ENCODE measurements at places on chromosomes 12 and 14. TPM values are rescaled to one million over a fixed set of nuclear protein-coding genes. Genes with fewer than 3 reads are reported as not detected.

DNA sequence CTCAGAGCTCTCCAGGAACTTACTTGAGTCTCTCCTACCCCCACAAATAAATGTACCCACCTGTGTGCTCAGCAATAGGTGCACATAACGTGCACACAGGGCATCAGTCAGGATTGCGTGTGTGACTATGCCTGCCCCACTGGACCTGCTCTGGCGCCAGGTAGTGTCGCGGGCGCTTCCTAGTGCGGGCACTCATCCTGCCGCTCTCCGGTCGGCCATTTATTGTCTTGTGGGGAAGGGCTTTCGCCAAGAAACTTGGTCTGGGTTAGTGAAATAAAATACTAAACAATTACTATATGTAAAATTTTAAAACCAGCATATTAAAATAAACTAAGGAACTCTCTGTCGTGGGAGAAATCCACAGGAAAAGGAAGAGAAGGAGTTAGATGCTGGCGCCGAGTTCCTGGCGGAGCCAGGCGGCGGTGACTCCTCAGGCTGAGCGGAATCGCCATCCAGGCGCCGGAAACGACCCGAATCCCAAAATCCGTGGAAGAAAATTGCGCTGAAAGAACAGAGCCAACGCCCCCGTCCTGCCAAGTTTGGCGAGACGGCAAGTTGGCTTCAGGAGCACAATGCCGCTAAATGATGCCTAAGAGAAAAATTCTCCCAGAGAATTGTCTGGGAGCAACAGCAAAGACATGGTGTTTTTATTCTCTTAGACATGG lies 7.9 kb upstream of the HOXC13 start:
- H3K4me1 ChIP-seq: no peaks in the 10 kb centered on the region
- no peaks in the 10 kb centered on the region for H3K36me3 ChIP-seq
- no peak for DNase-seq
- peaks cover 67% of the 10 kb centered on the region for H3K27me3 ChIP-seq
- no peak overlapping the region for H3K27ac ChIP-seq

DNA sequence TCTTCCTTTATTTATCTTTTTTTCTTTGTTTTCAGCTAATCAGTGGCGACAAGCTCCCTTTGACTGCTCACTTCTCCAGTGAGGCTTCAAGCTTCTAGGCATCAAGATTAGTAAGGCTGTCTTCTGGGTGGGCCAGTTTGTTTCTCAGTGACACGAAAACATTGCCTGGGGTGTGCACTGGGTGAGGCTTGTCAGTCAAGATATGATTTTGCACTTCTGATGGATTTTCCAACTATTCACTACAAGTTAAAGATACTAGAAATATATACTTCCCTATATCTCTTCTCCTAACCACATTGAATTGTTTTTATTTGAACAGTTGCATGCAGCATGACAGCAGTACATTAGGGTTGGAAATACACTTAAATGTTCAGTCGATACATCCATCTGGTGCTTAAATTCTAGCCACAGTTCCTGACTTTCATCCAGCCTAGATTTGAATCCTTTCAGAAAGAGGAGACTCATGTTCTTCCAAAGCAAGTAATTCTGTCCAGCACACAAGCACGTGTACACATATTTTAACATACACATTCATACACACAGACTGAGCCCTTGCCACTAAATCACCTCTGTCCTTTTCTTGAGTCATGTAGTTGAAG lies 275.6 kb upstream of the NOVA1 start:
- no peaks in the 10 kb centered on the region for H3K36me3 ChIP-seq
- H3K4me3 ChIP-seq: no peak overlapping the region
- no peak overlapping the region for H3K27ac ChIP-seq
- peaks cover 4% of the 10 kb centered on the region for H3K4me1 ChIP-seq
- peaks cover 53% of the 10 kb centered on the region for H3K27me3 ChIP-seq
- no peak for DNase-seq

DNA sequence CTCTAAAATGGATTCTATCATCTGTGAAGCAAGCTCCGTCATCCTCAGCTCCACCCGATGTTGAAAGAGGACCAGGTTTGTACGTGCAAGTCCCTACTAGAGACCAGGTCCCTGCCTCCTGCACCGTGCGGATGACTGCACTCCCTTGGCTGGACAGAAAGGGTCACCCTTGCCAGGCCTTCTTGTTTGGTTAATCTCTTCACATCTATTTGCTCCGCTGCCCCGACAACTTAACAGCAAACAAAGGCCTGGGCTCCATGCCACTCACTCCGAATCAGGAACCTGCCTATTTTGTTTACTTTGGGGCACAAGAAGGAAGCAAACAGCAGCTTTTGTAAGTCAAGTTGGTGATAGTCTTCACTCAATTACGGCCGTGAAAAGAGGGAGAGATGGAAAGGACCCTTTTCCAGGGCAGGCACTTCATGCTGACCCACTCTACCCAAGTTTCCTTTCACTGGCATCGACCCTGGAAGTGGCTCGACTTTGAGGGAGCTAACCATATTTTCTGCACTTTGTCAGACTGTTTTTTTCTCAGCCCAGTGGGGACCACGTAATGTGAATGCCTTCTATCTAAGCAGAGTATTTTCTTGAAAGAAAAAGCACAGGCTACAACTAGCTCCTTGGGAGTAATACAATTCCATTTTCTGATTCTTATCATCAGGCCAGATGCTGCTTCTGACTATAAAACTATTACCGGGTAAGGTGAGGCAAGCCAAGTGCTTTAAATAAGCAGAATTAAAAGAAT lies 202.6 kb downstream of the FOXN3 start:
- no peak overlapping the region for H3K4me3 ChIP-seq
- no peaks in the 10 kb centered on the region for H3K27me3 ChIP-seq
- no peak overlapping the region for H3K27ac ChIP-seq

The NTS gene
- not detected for total RNA-seq

The TSPAN11 gene
- total RNA-seq: not detected

DNA sequence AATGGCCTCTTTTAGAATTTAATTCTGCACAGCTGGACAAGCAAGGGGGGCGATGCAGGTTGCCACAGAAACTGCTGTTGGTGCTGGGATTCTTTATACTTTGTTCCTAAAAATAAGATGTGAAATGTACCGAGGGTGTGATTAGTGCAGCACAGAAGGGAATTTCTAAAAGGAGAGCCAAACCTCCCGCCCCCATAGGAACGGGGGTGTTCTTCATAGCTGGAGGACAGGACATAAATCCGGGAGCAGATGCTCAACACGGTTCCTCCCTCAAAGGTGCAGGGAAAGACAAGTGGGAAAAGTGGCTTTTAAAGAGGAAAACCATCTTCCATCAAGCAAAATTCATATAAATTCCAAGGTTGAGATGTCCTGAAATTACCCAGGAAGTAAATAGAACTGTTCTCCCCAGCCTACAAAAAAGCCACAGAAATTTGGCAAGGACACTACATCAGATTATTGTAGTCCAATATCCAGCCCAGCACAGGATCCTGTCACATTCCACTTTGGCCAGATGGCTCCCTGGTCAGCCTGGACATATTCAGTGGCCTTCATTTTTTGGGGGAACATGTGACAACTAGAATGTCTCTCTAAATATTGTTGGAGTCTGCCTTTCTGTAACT lies 51.4 kb upstream of the TMX1 start:
- no peak overlapping the region for H3K27ac ChIP-seq
- no peak overlapping the region for H3K4me3 ChIP-seq
- DNase-seq: no peak
- no peaks in the 10 kb centered on the region for H3K4me1 ChIP-seq
- H3K27me3 ChIP-seq: no peaks in the 10 kb centered on the region
- no peaks in the 10 kb centered on the region for H3K36me3 ChIP-seq

DNA sequence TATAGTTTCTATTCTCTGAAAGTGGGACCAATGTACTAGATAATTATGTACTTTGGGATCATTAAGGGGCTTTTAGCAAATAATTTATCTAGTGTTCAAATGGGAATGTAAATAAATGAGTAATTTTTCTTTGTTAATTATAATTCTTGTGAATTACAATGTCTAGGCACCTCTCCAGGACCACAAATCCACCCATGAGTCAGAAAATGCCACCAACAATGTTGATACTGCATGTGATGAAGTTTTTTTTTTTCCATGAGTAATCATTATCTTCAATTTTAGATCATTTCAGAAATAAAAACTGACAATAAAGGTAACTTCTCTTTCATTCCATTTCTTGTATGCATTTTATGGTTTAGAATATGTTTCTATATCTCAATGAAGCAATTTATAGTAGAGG lies 470.3 kb downstream of the VRK1 start:
- no peaks in the 10 kb centered on the region for H3K36me3 ChIP-seq
- H3K4me1 ChIP-seq: peaks cover 21% of the 10 kb centered on the region
- H3K27ac ChIP-seq: no peak overlapping the region
- H3K4me3 ChIP-seq: no peak overlapping the region

GRCh38 chr12:51721282-51721940 lies 127.1 kb downstream of the FIGNL2 start:
- no peak overlapping the region for H3K27ac ChIP-seq
- H3K4me3 ChIP-seq: no peak overlapping the region
- DNase-seq: no peak

The TCL1B gene
- not detected for total RNA-seq

The SMCO2 gene
- total RNA-seq: 0.37 TPM

DNA sequence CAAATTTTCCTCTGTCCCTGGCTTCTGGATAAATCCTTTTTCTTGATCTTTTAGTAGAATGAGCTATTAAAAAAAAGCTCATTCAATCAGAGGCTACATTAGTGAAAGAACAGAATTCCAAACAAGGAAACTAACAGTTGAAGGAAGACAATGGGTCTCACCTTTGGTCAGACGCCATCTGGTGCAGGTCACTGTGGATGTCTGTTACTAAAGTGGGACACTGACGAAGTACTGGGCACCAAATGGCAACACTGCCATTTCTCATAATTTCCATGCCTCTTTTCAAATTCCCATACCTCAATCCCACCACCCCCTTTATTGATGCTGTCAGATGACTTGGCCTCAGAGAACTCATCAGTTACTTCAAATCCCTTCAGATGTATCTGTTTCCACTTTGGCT lies 24.5 kb upstream of the ARID2 start:
- H3K4me1 ChIP-seq: peaks cover 5% of the 10 kb centered on the region
- no peaks in the 10 kb centered on the region for H3K36me3 ChIP-seq
- H3K4me3 ChIP-seq: no peak overlapping the region
- no peaks in the 10 kb centered on the region for H3K27me3 ChIP-seq
- no peak overlapping the region for H3K27ac ChIP-seq

Measured in MCF 10A (cell line).